ENCODE measurements at places on chromosomes 13 and 19.
A peak's percentile ranks its signal among the peaks of the same experiment; 100 is the strongest.

DNA sequence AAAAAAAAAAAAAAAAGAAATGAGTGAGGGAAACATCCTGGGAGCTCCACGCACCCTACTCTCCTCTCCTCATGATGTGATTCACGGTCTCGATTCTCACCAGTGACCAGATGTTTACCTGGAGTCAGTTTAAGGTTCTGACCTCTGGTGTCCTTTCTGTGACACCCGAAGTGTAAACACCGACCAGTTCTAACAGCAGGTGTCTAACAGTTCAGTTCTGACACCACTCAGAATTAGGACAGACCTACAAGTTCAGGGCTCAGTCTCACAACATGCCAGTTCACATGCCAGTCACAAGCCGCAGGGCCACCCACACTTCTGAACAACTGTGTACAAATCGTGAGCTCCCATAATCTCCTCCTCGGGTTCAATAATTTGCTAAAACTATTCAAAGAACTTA, 6.0 kb downstream of the ZNF564 start:
- DNase-seq: no peak

GRCh38 chr13:106560821-106561220, 7.1 kb downstream of the ARGLU1 start:
- no peak for DNase-seq

GRCh38 chr13:112680741-112681360, 9.0 kb upstream of the ATP11A start:
- no peak for DNase-seq

GRCh38 chr13:44938854-44939253, 50.4 kb downstream of the NUFIP1 start:
- no peak for DNase-seq

DNA sequence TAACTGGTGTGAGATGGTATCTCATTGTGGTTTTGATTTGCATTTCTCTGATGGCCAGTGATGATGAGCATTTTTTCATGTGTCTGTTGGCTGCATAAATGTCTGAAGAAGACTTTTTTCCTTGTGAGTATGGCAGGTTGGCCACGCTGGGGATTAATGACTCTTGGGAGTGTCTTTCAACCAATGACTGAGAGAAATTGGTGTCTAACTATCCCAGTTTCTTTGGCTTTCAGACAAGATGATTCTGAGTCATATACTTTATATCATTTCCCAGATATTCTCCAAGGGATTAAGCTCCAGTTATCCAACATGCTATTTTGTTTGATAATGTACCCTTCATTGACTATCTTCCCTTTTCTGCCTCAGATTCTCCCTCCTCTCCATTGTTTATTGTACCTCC, 35.5 kb upstream of the CSNK1A1L start:
- DNase-seq: no peak

GRCh38 chr19:48680436-48681126, 7.8 kb upstream of the NTN5 start:
- peak; percentile 25 for DNase-seq

DNA sequence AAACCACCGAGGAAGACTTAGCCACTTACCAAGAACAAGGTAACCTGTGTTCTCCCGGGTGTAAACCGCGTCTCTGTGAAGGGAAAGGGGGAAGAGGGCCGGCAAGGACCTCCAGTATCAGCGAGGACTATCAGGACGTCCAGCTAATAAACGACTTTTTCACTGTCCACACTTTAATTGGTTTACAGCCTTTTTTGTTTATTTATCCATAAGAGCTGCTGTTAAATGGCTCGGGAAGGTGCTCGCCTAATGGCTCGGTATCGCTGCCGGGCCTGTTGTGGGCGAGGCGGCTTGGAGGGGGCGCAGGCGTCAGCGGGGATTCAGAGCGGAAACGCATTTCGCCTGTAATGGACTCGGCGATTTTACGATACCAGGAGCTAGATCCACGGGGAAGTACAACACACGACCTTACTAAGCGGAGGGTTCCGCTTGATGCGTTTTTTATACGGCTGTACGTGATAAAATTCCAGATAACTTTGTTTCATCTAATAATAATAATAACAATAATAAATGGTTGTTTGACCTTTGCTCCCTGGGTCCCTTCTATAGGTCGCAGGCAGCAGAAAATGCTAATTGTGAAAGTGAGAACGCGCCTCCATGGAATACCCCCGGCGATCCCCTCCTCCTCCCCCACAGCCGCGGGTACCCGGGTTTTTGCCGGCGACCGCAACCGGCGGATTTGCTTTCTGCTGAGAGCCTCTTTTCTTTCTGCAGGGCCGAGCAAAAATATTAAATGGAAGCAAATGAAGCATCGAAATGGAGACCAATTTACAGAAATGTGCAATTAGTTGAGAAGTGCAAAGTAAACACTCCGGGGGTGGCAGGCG, 2.5 kb upstream of the PDX1 start:
- DNase-seq: peak; percentile 34

DNA sequence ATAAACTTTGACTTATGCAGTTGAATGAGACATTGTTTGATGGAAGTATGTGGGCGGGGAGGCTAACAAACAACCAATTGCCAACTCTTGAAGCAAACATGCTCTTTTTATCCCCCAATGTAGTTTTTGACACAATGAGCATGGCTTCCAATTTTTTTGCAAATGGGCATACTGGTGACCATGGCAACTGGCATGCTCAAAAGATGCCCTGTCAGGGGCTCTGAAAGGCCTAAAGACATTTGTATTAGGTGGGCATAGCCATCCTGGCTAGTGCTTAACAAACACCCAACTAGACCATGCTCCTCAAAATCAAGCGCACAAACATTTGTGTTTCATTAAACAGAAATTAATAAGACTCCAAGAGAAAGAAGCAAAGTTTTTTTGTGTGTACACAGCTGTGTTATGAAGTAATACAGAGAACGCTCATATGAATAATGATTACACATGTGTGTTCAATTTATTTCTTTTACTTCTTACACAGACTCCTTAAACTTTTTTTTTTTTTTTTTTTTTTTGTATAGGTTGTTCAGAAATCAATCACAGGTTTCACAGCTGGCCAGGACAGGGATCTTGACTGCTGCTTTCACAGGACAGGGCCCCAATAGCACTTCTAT, 95.6 kb downstream of the DLEU7 start:
- no peak for DNase-seq

- DNase-seq: no peak
Observed at GRCh38 chr19:58021541-58022282, 12.1 kb upstream of the ZSCAN1 start.

- DNase-seq: no peak
Observed at GRCh38 chr13:112814905-112815585, 125.2 kb downstream of the ATP11A start.

DNA sequence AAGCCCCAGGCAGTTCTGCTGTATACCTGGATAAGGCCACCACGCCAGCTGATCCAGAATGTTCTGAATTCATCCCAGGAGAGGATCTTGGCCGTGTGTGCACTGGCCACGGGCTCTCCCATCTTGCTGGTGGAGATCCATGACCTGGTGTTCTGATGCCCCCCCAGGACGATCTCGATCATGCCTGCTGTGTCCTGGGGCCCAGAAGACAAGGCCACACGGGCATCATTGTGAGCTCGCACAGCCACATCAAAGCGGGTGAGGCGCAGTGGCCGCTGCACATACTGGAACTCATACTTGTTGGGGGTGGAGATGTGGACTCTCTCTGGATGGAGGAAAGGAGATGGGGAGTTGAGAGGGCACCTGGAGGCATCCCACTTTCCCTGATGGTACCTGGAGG, 40.1 kb downstream of the F2RL3 start:
- no peak for DNase-seq

GRCh38 chr13:41054212-41054877, 7.0 kb upstream of the WBP4 start:
- no peak for DNase-seq

DNA sequence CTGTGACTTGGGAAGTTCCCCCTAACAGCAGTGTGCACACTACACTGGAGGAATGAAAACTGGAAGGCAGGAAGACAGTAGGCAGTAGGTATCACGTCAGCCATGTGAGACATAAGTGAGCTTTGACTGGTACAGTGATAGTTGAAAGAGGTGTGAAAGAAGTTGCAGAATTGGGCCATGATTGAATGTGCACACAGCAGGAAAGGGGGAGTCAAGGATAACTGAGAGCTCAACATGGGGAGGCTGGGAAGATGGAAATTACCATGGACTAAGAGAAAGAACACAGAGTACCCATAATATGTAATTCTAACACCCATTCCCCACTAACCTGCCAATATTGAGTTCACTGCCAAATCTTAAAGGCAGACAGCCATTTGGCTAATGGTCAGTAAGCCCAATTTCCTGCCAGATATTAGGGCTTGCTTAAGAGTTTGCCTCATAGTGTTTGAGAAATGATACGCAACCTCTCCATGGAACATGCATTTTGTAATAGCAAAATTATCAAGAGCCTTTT, 321.7 kb downstream of the DCT start:
- DNase-seq: no peak

GRCh38 chr13:91745967-91746366, 347.5 kb downstream of the GPC5 start:
- DNase-seq: no peak

- DNase-seq: no peak
Observed at GRCh38 chr13:30110301-30111070, 196.9 kb downstream of the KATNAL1 start.

DNA sequence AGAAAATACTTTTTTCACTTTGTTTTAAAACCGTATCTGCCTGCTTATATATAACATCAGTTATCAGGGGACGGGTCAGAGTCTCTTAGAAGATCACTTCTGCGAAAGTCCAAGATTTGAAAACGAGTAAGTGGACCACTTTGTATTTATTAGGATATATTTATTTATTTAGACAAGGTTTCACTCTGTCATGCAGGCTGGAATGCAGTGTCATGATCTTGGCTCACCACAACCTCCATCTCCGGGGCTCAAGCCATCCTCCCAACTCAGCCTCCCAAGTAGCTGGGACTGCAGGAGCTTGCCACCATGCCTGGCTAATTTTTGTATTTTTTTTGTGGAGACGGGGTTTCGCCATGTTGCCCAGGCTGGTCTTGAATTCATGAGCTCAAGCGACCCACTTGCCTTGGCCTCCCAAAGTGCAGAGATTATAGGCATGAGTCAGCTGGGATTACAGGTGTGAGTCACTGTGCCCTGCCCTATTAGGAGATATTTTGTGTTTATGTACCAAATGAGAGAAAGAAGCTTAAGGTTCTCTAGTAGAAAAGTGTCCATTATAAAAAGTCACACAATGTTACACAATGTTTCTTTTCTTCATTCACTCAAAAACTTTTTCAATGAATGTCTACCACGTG, 39.5 kb downstream of the RASL11A start:
- no peak for DNase-seq

DNA sequence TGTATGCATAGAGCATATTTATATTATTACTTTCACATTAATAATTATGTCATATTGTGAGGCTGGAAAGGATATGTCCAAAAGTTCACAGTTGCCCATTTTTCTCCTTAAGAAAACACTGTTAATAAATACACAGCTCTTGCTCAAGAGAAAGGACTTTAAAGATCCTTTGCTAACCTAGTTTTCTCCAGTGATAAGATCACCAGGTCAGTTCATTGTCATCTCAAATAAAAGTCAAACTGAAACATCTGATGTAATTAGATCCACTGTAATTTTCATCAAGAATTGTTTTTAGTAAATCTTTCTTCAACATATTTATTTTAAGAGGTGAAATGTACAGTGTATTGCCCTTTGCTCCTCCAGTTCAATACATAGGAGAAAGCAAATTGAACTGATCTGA, 82.8 kb upstream of the KLHL1 start:
- no peak for DNase-seq

- no peak for DNase-seq
Observed at GRCh38 chr13:67106502-67107057, 123.6 kb downstream of the PCDH9 start.

DNA sequence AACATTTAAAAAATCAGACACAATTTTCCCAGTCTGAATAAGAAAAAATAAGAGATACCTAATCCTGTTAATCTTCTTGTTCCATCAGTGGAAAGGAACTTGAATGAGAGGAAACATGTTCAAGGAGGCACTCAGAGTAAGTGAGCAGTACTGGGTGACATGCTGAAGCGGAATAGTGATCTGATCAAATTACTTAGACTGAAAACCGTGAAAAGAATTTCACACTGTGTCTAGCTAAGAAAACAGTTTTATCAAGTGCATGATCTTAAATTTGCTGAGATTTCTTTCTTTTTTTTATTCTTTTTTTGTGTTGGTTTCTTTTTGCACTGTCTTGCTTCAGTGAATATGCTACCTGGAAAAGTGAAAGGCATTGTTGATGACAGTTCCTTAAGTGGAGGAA, 249.5 kb upstream of the SLC10A2 start:
- DNase-seq: no peak

DNA sequence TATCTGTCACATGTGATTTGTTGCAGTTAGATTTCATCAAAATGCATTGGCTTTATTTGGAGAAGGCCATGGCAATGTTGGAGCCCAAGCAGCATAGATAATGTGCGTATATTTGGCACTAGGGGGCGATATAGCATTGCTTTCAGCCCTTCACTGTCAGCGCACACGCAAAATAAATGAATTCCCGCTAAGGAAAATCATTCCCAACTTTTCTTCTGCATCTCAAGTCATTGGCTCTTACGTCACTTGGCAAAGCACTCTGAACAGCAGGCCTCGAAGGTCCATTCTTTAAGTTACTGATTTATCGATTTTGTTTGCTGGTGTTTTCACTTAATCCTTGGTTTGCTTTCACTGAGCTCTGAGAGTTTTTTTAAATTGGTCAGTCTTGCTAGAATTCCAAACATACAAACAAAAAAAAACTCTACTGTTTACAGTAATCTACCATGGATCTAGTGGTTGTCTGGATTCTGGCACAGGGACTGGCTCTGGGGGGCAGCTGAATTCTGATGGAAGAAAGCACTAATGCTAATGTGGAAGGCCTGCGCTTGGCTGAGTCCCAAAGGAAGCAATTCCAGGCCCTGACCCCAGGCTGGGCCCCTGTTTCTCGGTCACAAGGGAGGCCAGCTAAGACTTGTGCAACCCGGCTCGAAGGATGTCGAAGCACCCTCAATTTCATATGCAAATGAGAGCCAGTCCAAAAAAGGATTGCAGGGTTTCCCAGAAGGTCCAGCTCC, 97.7 kb upstream of the IPO5 start:
- peak; percentile 47 for DNase-seq

- DNase-seq: peak; percentile 16
Observed at GRCh38 chr19:38062959-38063761, 156.2 kb downstream of the SIPA1L3 start.

GRCh38 chr13:51057001-51057400, 54.1 kb downstream of the C13orf42 start:
- no peak for DNase-seq

DNA sequence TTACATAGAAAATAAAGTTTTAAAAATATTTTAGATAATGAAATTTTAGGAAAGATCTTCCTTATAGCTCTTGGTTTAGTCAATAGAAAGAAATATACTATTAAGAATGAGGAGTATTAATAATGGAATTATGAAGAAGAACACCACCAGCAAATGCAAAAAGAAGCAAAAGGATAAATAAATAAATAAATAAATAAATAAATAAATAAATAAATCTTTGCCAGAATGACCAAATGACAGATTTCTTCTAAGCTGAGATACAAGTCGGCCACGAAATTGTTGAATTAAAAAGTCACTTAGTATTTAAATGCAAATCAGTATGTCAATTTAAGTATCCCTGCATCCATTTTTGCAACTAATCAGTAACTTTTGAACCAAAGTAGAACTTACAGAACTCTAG, 95.9 kb downstream of the DACH1 start:
- no peak for DNase-seq

GRCh38 chr19:13985771-13986347, 20.3 kb downstream of the RFX1 start:
- DNase-seq: no peak
